ENCODE measurements at places on chromosomes 3 and 15. TPM values are rescaled to one million over a fixed set of nuclear protein-coding genes. Genes with fewer than 3 reads are reported as not detected.

- no peak for DNase-seq
Observed at GRCh38 chr3:148648685-148649352, 48.9 kb upstream of the AGTR1 start.

DNA sequence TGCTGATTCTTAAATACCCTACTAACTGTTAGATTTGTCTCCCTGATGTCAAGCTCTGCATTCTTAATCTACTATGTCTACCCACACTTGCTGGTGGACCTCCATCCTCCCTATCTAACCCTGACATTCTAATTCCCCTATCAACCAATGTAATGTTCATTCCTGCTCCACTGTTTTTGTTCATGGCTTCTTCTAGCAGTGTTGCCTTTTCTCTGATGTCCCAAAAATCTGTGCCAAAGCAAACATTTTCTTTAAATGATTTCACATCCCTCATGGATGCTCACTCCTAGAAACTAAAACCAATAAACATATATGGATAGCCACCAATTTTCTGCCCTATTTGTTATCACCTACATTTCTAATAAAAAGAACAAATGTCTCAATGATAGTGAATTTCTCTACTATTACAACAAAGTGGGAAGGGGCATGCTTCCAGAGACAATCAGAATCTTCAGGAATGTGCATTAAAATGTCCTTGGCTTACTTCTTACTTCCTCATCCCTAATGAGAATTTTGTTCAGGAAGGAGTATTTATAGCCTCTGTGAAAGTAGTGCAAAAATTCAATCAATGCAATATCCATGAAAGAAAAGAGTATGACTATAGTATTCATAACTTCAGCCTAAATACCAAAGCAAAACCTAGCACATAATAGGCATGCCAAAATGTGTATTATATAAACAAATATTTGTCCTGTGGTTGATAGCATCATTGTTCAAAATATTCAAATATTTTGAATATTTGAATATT lies 273.3 kb downstream of the ZNF385D start:
- no peak for DNase-seq

DNA sequence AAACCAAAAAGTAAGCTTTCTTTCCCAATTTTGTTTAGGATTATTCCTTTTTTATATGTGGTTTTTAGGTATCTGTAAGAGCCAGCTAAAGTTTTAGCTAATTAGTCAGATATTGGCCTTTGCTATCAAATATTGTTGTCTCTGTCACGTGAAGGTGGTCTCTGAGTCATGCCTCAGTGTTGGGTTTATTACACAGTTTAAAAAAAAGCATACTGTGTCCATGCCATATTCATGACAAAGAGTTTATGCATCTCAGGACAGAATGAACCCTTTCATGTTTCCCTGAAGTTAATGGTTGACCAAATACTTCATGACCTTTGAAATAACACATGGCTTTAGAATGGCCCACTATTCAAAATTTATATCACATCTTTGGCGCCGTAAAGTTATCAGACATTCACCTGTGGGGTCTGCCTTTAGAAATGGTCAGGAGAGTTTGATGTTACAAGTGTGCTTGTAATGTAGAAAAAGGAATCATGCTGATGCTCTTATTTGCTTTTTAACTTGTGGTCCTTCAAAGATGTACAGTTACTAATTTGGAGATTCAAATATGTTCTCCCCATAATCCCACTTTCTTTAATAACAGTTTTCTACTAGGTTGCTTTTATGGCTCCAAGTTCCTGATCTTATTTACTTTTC lies 101.5 kb downstream of the MYRIP start:
- no peak for DNase-seq

DNA sequence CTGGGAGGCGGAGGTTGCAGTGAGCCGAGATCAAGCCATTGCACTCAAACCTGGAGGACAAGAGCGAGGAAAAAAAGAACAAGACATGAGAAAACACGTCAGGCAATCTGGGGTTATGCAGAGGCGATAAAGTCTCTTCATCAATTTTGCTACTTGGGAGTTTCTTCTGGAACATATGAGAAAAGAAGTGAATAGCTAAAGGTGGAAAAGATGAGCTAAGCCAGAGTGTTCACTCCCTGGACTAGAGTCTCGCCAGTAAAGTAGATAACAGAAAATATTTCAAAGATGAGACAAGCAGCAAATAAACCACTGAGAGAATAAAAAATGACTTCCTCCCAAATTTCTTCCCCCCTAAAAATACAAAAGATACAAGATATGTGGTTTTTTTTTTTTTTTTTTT lies 188.4 kb upstream of the HES1 start:
- no peak for DNase-seq

DNA sequence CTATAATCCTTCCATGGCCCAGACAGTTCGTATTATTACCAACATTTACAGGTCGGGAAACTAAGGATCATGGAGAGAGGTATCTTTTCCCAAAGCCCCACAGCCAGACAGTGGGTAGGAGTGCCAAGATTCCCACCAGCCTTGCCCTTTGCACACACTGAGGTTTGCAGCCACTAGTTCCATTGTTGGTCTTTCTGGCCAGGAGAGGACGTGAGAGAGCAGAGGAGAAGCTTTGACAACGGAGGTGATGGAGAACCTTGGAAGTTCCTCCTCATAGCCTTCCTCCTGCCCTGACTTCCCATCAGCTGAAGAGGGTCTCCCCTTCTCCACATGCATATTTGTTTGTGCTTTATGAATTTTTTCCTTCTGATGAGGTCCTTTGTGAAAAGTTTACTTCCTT lies 50.5 kb upstream of the PLCL2 start:
- DNase-seq, result no peak

DNA sequence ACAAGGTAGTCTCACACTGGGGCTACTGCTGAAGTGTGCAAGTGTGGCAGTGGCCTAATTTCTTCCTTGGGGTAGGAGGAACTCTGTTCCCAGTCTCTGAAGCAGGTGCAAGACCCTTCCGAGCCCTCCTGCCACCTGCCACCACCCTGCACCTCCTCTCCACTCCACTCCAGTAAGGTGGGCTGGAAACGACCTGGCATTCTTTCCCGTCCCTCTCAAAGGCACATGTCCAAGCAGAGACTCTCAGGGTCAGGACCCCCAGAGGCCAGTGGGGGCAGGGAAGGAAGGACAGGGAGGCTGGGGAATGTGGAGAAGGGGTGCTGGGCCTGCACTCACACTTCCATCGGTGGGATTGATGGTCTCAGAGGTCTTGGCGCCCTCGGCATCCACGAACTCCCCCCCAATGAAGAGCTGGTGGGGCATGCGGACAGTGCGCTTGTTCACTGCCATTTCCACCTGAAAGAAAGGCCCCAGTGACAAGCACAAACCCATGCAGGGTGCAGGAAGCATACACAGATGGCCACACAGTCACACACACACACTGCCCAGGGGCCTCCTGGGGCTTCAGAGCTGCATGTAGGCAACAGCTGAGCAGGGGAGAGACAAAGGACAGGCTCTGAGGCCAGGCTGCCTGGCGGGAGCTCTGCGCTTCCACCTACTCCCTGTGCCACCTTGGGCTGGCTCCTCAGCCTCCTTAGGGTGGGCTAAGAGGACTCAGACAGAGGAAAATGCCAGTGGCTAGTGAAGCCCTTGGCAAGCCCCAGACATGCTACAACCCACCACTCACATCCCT lies 43.8 kb downstream of the ALDH1L1 start:
- DNase-seq, result no peak

DNA sequence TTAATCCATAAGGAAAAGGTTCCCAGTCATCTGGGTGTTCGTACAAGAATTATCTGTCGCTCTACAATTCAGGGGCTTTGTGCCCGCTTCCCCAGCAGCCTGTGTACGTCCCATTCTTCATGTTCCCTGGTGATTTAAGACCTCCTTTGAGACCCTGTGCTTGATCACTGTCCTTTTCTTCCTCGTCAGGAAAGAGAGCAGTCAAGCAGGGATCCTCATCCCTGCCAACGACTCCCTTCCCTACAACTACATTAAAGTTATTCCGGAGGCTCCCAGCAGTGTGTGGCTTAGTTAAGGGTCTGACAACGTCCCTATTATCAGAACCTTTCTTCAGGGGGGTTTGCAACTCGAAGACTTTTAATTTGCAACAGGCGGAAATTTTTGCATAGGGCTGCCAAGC lies 175.7 kb downstream of the FOXP1 start:
- peak; percentile 23 for DNase-seq

VGLL3 gene
- not detected for total RNA-seq

FAN1 gene
- 14.2 TPM for total RNA-seq

CHRFAM7A gene
- not detected for total RNA-seq
